ENCODE measurements at places on chromosomes 12 and 14.

- DNase-seq: no peak
Measured at GRCh38 chr12:104339663-104340062, 36.1 kb downstream of the EID3 start.

DNA sequence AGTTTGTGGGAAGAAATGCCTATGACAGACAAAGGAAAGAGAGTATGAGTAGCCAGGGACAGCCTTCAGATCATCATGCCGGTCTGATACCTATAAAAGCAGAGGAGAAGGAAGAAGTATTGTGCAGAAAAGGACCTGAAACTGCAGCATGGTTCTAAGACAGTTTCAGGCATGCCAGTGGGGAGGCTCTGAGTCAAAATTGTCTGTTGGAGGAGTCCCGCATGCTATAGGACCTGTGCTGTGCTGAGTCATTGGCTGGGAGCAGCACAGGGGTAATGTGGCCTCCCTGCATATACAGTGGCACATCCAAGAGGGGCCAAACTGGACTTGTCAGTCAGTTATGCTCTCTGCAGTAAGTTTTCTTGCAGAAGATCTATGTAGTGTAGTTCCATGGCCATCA, 40.7 kb downstream of the NEUROD4 start:
- no peak for DNase-seq

DNA sequence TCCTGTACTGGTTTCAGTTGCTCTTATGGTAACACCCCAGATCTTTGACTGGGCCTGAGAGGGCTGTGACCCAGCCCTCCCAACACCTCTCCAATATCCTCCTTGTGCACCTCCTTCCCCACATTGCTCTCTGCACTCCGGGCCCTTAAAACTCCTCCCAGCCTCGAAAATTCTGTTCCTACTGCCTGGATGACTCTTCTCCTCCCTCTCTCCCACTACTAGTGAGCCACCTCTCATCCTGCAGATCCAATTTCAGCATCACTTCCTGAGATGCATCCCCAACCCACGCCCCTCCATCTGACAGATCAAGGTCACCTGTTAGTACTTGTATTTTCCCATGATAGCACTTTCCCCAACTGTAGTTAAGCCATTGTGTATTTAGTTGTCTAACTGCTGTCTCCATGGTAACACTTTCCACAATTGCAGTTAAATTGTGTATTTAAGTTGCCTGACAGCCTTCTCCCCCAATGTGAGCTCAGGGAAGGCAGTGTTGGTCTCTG, 11.5 kb upstream of the NT5DC3 start:
- no peak for DNase-seq

GRCh38 chr12:27965966-27966365, 6.6 kb downstream of the PTHLH start:
- no peak for DNase-seq

DNA sequence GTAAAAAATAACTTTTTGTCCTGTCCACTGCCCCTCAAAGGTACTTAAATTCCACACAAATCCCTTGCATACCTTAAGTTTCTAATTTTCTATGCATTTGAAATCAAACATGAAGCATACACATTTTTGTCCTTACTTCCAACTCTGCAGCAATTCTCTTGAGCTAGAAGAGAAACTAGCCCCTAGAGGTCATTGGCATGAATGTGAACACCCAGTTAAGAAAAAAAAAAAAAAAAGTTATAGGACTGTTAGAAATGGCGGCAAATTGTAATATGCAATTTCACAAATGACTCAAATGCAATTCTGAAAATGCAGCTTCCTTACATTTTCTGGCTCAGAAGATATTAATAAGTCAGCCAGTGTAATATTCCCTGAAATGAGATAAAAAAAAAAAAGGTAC, 4.6 kb upstream of the ESR2 start:
- DNase-seq: no peak

DNA sequence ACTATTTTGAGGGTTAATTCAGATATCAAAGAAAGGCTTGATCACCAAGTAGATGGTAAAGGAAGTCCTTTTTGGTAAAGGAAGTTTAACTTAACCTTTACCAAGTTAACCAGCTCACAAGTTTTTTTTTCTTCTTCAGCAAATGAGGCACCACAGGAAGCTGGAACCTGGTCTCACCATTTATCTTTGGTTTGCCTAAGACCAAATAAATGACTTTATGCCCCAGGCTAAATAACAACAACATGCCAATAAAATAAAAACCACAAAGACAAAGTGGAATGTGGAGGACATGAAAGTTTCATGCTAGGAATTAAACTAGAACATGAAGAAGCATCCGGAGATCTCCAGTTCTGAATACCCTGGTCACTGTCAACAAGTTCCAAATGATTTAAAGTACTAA, 116.8 kb upstream of the PRICKLE1 start:
- DNase-seq: no peak

GRCh38 chr12:52818388-52818787, 4.5 kb upstream of the KRT4 start:
- no peak for DNase-seq

- DNase-seq: no peak
Measured at GRCh38 chr14:81095539-81095938, 125.2 kb downstream of the GTF2A1 start.

- DNase-seq: no peak
Measured at GRCh38 chr12:67661311-67662021, 12.9 kb downstream of the DYRK2 start.

DNA sequence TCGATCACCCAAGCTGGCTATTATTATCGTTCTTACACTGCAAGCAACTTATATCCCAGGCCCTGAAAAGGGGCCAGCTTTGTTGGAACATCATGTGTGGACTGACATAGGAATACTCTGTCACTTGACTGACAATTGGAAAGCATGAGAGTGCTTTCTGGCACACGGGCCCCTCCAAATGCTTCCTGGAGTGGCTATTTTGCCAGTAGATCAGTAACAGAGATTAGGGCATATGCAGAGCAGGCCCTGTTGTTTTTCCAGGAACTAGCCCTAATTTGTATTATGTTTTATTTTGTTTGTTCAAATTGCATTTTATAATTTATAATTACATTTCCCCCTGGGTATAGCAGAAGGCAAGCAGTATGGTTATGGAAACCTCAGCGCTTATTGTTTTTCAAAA, 170.1 kb upstream of the FRMD6 start:
- no peak for DNase-seq

DNA sequence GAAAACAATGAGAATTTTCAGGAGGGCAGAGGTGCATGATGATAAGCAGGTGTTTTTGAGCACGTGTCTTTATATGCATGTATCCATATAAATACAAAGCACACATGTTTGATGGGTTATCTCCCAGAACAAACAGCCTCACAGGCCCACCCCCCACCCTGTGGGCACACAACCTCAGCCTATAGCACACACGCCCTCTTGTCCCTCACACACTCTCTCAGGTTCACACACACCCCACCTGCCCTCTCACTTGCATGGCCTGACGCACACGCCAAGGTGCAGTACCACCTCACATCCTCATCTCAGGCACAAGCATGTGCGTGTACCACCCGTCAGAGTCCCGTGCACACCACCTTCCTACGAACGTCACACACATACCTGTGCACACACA, 8.6 kb upstream of the KRT8 start:
- no peak for DNase-seq

- DNase-seq: no peak
Measured at GRCh38 chr12:92540782-92541423, 161.9 kb upstream of the PLEKHG7 start.

DNA sequence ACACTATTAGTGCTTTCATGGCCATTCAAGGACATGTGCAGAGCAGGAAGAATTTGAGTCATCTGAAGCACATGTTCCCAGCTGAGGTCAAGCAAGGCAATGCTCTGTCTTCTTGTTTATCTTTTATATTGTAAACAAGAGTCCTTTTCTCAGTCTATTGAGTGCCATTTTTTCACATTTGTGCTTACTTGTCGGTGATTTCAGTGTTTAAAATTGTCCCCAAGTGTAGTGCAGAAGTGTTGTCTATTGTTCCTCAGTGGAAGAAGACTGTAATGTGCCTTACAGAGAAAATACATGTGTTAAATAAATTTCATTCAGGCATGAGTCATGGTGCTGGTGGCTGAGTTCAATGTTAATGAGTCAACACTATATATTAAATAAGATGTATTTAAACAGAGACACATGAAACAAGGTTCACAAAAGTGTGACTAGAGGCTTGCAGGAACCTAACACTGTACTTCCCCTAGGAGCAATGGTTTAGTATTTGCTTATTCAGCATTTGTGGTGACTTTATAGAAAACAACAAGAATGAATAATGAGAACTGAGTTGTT, 391.1 kb downstream of the LRIG3 start:
- DNase-seq: no peak

GRCh38 chr12:56775638-56776037, 12.5 kb downstream of the HSD17B6 start:
- no peak for DNase-seq

- no peak for DNase-seq
Measured at GRCh38 chr14:35213143-35213788, 78.9 kb upstream of the PSMA6 start.

DNA sequence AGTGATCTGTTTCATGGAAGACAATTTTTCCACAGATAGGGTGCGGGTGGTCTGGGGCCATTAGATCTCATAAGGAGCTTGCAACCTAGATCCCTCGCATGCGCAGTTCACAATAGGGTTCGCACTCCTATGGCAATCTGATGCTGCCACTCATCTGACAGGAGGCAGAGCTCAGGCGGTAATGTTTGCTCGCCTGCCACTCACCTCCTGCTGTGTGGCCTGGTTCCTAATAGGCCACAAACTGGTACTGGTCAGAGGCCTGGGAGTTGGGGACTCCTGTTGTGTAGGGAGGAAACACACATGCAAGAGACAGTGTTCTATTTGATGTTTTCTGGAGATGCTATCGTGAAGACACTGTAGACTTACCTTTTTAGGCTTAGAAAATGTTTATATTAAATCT, 77.0 kb upstream of the FGD4 start:
- no peak for DNase-seq

DNA sequence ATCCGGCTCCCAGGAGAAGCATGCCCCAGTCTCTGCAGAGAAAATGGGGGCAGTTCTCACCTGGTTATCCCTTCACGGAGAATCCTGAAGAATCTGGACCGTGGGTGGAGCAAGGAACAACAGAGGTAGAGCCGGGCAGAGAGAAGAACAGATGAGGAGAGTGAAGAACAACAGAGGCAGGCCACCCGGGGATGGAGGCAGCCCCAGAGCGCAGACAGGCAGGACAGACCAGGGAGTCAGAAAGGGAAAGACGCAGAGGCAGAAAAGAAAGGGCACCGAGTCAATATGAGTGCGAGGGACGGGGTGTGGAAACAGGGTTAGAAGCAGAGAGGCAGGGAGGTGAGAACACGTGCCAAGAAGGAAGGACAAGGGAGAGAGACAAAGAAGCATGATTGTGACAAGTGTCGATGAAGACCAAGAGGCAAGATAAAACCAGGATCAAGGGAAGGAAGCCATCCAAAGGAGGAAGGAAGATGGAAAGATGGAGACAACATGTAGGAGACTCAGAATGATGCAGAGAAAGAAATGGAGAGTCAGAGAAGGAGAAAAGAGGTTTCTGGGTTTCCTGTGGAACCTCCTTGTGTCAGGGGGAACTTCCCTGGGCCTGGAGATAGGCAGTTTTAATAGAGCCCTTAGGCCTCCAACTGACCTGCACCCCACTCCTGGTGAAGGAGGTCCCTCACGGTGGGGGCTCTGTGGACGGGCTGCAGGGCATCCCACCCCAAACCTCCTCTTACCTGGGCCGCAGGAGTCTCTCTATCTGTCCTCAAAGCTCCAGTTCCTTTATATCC, at the start of gene MYH6:
Gene MYH6 (minus strand): TSS at position 758 of the 791 bp plus-strand sequence. CDS start 1,050 bp downstream, outside the sequence.
- no peak for DNase-seq

DNA sequence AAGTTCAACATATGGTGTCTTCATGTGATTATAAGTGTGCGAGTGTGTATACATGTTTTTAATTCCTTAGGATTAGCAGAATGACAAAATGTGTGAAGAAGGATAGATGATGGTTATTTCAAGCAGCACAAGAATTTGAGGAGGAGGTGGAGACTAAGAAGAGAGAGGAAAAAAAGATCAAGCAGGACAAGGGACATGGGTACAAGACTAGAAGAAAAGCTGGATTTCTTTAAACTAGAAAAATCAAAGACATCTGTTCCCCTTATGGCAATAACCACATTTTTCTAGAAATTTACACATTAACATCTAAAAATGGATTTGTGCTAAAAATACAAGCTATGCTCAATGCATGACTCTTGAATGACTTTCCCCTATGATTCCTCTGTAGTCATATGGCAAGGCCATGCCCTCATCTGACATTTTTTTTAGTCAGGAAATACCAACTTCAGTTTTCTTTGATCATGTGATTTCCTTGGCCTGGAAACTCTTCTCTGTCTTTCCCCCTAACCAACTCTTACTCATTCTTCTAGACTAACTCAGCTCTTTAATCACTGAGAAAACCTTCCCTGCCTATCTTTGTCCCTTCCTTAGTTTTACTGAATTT, 435.8 kb downstream of the NRXN3 start:
- DNase-seq: no peak

DNA sequence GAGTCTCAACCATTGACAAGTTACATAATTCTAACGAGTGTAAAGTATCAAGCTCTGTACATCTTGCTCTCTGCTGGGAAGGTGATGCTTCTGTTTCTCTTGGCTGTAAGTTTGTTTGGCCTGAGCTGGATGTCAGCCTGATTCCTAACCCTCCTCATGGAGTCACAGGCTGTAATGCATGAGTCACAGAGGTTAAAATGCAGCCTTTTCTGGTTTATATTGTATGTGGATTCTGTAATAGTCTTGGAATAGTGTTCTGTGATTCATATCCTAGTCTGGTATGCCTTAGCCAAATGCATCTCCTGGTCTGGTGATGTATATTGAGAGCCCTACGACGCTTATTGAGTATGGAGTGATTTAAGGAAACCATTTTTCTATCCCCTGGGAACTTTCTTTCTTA, 104.5 kb upstream of the FRMD6 start:
- DNase-seq: no peak

GRCh38 chr12:54006559-54007220, 2.1 kb upstream of the HOXC8 start:
- no peak for DNase-seq

- DNase-seq: no peak
Measured at GRCh38 chr14:32080001-32080510, 3.0 kb downstream of the ARHGAP5 start.

DNA sequence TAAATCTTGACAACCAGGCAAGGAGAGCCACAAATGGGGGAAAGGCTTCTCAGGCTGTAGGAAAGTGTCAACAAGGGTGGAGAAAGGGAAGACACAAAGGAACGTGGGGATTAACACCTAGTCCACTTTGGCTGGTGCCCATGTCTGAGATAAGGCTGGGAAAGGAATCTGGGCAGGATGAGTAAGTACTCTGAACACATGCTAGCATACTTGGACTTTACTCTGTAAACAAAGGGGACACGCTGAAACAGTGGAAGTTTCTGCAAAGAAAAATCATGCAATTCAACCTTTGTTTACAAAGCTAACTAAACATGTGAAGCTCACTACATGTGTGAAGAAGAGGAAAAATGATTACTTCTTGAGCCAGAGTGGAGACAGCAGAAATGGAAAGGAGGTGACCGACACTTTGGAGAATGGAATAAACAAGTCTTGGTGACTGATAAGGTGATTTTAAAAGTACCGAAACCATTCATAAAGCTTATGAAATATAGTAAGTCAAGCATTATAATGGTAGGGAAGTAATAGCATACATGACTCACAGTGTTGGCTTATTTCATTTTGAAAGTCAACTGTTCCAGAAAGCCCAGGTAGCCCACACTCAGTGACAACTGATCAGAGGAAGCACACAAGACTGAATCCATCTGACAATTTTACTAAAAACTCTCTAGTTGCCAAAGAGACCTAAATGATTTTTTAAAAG, 13.2 kb downstream of the CPNE8 start:
- no peak for DNase-seq

GRCh38 chr12:48966177-48966895, 5.2 kb downstream of the WNT10B start:
- no peak for DNase-seq

- no peak for DNase-seq
Measured at GRCh38 chr12:3405821-3406220, 85.2 kb upstream of the PRMT8 start.

Measured in stimulated activated CD8-positive, alpha-beta memory T cell treated with anti-CD3 and anti-CD28 coated beads, Interleukin-12 subunit alpha, Interleukin-12 subunit beta, amount 100 ng/mL, for 4 hours (primary cell).